ENCODE measurements at places on chromosomes 1 and 21.

DNA sequence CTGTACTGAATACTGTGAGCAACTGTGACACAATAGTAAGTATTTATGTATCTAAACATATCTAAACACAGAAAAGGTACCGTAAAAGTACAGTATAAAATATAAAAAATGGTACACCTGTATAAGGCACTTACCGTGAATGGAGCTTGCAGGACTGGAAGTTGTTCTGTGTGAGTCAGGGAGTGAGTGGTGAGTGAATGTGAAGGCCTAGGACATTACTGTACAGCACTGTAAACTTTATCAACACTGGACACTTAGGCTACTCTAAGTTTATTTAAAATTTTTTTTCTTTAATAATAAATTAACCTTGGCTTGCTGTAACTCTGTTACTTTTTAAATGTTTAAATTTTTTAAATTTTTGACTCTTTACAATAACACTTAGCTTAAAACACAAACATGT, 24.5 kb upstream of the SHCBP1L start:
- no peak for DNase-seq

- no peak for DNase-seq
Observed at GRCh38 chr1:32128479-32128878, 20.6 kb downstream of the KPNA6 start.

- DNase-seq = no peak
Observed at GRCh38 chr21:43800124-43800523, 10.7 kb downstream of the RRP1 start.

DNA sequence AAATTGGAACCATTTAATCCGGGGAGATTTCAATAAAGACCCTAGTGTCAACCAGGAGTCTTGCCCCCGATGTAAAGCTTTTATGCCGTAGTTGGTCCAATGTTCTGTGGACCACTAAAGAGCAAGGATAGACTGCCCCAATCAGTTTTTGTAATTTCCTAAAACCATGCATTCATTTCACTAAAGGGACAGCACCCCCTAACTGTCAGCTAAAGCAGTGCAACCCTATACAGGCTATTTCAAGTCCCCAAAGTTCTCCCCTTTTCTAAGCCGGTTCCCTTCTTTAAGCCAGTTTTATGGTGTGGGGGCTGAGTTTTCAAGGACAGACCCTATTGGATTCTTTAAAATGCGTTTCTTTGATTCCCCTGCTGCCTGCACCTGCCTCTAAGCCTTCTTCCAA, 12.7 kb upstream of the PDPN start:
- no peak for DNase-seq

- DNase-seq = no peak
Observed at GRCh38 chr1:100448366-100448765, 89.6 kb upstream of the GPR88 start.

DNA sequence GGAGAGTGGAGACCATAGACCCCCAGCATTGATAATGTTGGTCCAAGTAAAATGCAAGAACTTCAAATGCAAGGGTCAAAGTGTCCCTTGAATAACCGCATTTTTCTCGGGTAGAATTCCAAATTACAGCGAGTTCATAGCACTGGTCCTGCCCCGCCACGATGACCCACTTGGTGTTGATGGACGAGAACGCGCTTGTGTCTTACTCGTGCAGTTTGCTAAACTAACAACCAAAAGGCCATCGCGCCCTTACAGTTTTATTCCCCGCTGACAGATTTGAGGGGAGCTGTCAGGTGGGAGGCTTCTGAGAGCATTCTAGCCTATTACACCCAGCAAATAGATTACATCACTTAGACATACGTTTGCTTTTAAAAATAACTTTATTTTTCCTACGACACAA, 17.3 kb upstream of the TSPEAR start:
- no peak for DNase-seq

DNA sequence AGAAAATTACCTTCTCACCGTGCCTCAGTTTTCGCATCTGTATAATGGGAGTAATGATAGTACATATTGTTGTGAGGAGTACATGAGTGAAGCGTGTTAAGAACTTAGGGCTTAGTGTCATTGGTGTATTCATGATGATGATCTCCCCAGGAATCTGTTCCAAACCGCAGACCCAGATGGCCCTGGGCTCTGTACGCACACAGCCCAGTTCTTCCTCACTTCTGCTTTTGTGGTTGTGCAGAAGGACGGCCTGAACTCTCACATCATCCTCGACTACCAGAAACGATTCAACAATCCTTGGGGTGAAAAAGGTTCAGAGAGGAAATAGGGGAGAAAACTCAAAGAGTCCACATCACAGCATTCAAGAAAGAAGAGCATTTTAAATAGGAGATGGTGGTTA, 323.0 kb downstream of the CAMTA1 start:
- no peak for DNase-seq

DNA sequence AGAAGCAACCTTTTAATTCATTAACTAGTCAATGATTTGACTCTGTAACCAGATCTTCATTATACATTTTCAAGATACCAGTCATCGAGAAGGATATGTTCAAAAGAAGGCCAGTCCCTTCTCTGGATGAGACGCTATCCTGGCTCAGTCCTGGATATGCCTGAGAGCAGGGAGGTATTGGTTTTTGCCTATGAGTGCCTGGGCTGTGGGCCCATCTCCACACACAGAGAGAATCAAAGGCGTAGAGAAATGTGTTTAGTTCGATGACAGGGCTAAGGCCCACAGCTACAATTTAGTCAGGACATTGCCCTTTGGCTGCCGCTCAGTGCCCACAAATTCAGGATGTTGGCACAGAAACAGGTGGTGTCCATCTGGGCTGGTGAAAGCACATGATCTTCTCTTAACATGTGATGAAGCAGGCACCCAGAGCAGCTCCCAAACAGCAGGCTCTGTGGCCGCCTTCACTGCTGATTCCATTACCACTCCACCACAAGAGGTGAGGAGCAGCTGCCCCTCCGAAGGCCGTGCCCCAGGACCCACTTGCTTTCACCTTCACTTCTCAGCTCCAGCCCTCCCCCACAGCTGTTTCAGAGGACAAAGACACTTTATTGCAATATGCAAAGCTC, 24.7 kb downstream of the ACKR1 start:
- no peak for DNase-seq

GRCh38 chr1:112889052-112889768, 66.8 kb downstream of the SLC16A1 start:
- no peak for DNase-seq

DNA sequence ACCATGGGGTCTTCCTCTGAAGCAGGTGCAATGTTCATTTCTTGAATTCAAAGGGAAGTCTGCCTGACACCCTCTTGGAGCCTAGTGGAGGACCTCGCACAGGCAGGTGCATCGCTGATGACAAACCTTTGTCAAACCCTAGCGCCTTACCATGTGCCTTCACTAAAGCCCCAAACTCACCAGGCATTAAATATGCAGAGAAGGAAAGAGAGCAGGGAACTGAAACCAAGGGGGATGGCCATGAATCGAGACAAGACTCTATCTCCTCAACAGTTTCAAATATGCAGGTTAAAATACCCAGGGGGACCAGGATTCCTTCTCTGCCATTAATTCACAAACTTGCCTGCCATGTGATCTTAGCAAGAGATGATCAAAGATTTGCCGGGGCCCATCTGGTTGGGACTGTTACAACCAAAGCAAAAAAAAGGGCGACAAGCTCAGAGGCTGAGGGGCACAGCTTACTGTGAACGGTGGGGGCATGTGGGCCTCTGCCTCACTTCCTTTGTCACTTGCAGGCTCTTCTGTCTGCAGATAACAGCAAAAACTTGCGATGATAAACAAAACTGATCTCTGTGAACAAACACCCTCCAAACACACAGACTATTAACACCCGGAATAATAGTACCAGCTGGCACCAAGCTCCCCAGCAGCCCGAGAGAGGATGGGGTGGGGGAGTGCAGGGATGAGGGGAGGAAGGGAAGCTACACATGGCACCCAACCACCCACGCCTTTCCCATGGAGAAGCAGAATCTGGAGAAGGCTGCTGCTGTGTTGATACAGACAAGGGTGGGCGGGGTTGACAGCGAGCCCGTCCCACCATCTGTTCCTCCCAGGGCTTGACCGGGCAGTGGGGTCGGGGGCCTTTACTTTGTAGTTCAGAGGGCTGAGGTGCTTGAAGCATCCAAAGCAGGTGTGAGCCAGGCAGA, 33.9 kb downstream of the TMEM63A start:
- DNase-seq = no peak

- DNase-seq = no peak
Observed at GRCh38 chr21:44761747-44762208, 39.8 kb downstream of the UBE2G2 start.

DNA sequence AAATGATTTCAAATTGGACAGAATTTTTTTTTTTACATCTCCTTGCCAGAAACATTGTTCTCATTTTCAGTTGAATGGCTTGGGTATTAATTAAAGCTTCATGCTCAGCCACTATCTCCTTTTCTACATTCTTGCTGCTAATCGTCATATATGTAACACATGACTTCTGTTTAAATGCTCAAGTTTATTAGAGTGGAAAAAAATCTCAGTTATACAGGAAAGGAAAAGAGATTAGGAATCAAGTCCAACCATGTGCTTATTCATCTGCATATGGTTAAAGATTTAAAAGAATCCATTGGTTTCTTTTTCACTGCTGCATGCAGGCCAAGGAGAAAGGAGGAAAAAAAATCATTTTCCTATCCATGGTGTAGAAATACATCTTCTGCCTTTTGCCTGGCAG, 47.3 kb upstream of the CNN3 start:
- no peak for DNase-seq

- no peak for DNase-seq
Observed at GRCh38 chr1:202090994-202091393, 31.7 kb upstream of the GPR37L1 start.

- DNase-seq = no peak
Observed at GRCh38 chr21:33121715-33122475, 52.0 kb downstream of the OLIG1 start.

DNA sequence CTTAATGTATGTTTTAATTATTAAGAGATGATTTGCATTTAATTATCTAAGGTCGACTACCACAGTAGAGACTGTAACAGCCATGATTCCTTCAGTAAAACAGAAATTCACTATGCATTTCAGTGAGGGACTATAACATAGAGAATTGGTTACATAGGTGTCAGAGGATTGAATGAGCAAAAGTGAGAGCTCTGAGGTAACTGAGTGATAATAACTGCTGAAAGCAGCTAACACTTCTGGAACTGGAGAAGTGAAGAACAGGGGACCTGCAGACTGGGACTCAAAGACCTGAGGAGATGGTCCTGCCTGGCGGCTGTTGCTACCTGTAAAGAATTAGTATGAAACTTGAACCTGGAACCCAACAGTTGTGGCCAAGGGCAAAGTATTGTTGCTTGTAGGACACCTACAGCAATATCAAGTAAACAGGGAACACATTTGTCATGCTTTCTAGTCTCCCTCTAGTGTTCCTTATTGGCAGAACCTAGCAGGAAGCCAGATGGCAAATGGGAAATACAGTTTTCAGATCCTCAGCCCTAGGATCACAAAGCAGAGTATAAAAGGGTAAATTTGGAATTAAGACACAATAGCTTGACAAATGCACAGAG, 110.6 kb downstream of the HS2ST1 start:
- no peak for DNase-seq

- DNase-seq = no peak
Observed at GRCh38 chr1:152926091-152926490, 17.7 kb downstream of the IVL start.

DNA sequence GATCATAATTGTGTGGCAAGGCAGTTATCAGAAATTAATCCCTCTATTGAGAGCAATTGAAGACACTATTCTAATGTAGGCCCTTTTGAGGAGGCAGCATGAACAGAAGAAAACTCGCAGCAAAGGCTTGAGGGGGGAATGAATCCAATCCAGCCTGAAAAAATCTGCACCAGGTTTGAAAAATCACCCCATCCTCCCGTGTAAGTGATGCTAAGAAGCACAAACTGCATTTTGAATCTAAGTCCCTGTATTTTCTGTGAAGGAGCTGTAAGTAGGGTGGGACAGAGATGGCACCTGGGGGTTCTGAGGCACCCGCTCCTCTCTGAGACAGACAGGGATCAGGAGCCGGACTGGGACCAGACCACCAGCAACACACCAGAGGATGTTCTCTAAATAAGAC, at the start of gene CRB1:
Gene CRB1 (plus strand): TSS at position 241 of the 400 bp plus-strand sequence. CDS start 161 bp downstream, outside the sequence.
- DNase-seq = no peak

- DNase-seq = no peak
Observed at GRCh38 chr1:204858363-204858821, 12.3 kb upstream of the NFASC start.
